ENCODE measurements at places on chromosomes 12 and 14. TPM values are rescaled to one million over a fixed set of nuclear protein-coding genes. Genes with fewer than 3 reads are reported as not detected.

Gene PRICKLE1
- total RNA-seq: 2.3 TPM

Gene CLEC9A
- not detected for total RNA-seq

Gene MUCL1
- not detected for total RNA-seq

Gene PSMD9
- total RNA-seq: 65.3 TPM

Gene TROAP
- 0.44 TPM for total RNA-seq
